ENCODE measurements at places on chromosomes 1 and 21.

- peak; percentile 10 for DNase-seq
These were observed 48.5 kb downstream of the EVI5 start for GRCh38 chr1:92736395-92736794.

GRCh38 chr1:160403244-160403643 is 2.9 kb downstream of the VANGL2 start:
- DNase-seq, result no peak

DNA sequence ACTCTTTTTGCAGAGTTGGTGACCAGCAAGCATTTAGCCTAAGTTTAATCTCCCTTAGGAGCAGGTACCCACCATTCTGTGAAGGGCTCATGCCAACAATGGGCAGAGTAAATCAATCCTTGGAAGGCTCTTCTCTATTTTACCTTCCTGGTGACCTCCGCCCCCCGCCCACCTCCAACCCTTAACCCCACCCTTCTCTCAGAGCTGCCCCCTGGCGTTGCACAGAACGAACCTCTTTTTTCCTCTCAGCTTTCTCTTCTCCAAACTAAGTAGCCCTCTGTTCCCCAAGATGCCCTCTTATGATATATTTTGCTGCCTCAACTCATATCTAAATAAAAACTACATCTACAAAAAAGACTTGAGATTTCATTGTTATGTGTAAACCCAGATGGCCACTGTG is 186.8 kb downstream of the SEC16B start:
- no peak for DNase-seq

- no peak for DNase-seq
These were observed 28.3 kb downstream of the RGSL1 start for GRCh38 chr1:182478238-182478637.

DNA sequence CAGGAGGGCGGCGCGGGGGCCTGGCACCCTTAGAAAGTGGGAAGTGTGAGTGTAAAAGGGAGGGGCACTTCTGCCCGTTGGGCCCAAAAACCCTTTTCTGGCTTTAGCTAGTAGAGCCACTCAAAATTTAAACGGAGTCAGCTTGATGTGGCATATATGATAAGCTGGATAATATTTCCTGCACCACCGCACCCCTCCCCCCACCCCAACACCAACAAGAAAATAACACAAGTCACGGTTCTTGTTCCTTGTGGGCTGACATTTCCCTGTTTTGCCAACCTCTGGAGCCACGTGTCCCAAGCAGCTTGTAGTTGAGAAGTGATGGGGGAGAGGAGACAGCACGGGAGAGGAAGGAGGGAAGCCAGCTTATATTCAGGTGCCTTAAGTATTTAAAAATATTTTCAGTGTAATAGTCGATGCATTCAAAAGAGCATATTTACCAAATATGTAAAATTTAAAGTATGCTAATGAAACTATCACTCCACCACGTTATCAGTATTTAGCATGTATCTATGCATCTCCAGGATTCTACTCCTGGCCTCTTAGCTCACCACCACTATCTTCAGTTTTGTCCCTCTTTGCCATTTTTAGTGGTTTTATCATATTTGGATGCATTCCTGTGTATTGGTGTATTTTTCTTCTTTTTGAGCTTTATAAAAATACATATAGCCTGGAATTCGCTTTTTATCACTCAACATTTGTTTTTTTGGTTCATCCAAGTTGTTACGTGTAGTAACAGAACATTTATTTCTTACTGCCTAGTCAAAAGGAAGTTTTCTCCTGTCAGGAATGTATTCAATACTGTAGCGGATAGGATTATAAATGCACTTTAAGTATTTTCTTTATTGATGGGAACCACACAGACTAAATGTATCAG is 773 bp upstream of the DDX59 start:
- DNase-seq, result peak; percentile 82

Data from SW480 (cell line).